Activated T-helper 17 cell treated with anti-CD3 and anti-CD28 coated beads, Interleukin-2, amount 50 U/mL, for 72 hours (primary cell): ENCODE measurements at places on chromosomes 4 and X. TPM values are rescaled to one million over a fixed set of nuclear protein-coding genes. Genes with fewer than 3 reads are reported as not detected.

- peak; percentile 43 for ATAC-seq
Observed at GRCh38 chr4:13452927-13453579, 31.1 kb downstream of the RAB28 start.

DNA sequence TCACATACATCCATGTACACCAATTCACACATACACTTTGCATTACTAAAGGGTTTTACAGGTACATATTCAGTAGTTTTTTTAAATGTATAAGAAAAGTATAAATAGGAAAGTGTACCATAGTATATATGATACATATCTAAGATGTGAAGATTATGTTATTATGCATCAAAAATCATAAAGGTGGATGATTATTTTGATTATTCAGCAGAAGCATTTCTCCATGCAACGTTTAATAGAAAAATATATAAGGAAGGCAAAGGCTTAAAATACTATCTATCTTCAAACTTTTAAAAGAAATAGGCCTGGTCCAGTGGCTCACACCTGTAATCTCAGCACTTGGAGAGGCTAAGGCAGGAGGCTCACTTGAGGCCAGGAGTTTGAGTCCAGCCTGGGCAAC, 133.5 kb upstream of the KLF3 start:
- ATAC-seq, result no peak

GRCh38 chrX:152638443-152638904, 779 bp downstream of the GABRQ start:
- ATAC-seq, result no peak

DNA sequence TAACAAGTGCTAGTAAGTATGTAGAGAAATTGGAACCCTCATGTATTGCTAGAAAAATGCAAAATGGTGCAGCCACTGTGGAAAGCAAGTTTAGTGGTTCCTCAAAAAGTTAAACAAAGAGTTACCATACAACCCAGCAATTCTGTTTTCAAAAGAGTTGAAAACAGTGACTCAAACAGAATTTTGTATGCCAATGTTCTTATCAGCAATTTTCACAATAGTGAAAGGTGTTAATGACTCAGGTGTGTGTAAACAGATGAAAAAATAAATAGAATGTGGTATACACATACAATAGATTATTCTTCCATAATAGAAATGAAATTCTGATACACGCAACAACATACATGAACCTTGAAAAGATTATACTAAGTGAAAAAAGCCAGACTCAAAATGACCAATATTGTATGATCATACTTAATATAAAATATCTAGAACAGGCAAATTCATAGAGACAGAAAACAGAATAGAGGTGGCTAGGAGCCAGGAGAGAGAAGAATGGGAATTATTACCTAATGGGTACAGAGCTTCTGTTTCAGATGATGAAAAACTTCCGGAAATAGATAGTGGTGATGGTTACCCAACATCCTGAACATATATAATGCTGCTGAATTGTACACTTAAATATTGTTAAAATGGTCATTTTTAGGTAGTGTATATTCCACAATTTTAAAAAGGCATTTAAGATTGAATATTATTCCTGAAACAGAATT, 51.6 kb downstream of the WDFY3 start:
- no peak for ATAC-seq

- ATAC-seq, result no peak
Observed at GRCh38 chr4:1365271-1366178, 18.5 kb downstream of the UVSSA start.

GRCh38 chr4:119040694-119041185, 94.9 kb upstream of the MYOZ2 start:
- ATAC-seq, result peak; percentile 31

GRCh38 chr4:1415681-1415981, 9.4 kb upstream of the NKX1-1 start:
- no peak for ATAC-seq

- no peak for ATAC-seq
Observed at GRCh38 chr4:169327951-169328350, 57.2 kb upstream of the SH3RF1 start.

RASGEF1B gene
- total RNA-seq, result 8.1 TPM

FMR1NB gene
- not detected for total RNA-seq
